Activated T-helper 2 cell treated with anti-CD3 and anti-CD28 coated beads, Interferon-gamma antibody, Interleukin-2, Interleukin-4, amounts not matched to agents 10 μg/mL and 5 μg/mL and 100 μg/mL, durations not matched to agents 14 hours and 24 hours and 36 hours (primary cell): ENCODE measurements at places on chromosomes 6 and 20.

DNA sequence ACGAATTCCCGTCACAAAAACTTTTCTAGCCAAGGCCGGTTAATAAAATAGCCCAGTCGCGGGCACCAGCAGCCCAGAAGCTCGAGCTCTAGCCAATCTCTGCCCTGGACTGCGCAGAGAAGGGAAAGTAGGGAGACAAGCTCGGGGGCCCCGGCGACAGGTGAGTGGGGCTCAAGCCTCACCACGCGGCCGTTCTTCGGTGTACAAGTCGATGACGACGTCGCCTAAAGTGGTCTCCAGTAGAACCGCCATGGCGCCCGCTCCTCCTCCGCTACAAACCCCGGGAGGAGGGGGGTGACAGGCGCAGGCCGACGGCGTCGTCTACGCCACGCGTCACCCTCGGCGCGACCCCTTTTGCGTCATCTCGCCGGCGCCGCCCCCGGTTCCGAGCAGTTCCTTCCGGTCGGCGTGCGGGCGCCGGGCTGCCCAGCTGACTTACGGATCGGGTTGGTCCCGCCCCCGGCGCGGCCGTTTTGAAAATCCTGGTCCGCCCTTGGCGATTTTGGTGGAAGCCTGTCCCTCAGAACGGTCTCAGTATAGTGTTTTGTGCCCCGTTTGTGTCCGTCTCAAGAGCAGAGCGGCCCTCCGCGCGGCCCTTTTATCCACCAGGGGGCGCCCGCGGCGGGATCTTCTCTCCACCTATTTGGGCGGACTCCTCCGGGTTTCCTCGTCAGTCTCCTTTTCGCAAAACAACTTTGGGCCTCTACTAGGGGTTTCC, at the start of gene PPIL4:
Gene PPIL4, minus strand, starts transcription at position 290 of the 718 bp plus-strand sequence. Its CDS starts 38 bp downstream, at position 252.
- DNase-seq = peak; percentile 95

DNA sequence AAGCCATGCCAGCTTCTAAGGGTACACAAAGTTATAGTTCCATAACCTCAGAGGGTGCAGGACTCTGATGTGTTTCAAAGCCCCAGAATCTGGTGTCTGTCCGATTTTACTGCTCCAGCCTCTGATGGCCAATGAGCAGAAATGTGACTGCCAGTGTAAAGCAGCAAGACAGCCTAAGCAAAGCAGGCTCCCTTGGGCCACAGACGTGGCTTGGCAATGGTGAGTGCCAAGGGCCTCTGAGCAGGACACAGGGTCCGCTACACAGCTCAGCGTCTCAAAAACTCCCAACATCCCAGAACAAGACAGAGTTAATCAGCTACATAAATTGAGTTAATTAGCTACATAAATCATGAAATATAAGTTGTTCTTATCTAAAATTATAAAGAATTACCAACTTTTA, 69.2 kb downstream of the PCSK2 start:
- DNase-seq = no peak

DNA sequence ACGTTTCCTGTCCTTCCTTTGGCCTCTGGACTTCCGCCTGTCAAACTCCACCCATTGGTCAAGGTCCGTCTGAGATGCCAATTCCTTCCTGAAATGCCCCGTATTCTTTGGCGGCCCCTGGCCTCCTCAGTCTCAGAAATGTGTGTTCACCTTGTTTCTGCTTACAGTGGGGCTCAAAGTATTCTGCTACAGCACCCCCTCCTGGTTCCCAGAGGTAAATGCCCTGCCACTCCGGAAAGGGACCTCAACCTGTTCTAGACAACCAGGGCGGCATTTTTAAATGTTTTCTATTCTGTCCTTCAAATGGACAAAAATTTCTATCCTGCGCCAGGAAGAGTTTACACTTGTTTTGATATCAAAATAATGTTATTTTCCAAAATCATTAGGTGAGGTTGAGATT, 12.1 kb upstream of the PAX1 start:
- DNase-seq = no peak

DNA sequence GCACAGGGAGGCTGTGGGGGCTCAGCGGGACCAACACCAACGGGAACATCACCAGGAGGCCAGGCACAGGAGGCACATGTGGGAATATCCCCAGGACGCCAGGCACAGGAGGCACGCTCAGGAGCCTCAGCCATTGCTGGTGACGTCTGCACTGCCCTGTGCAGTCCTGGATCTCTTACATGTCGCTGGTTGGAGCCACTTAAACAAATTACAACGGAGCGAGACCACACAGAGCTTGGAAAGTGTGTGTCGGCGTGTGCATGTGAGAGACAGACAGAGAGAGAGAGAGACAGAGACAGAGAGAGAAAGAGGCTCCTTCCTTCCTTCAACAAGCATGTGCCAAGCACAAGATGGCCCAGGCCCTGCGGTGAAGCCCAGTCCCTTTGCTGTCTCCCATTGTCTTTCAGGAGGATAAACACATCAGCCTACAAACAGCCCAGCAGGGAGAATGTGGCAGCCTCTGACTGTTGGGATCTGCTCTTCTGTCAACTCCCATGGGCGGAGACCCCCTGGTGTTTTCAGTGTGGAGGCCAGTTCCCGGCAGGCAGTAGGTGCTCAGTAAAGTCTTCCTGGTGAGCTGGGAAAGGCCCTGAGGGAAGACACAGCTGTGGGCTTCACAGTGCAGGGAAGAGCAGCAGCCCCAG, 112.7 kb upstream of the THBS2 start:
- DNase-seq = no peak

GRCh38 chr6:159908979-159909378, 18.2 kb downstream of the MAS1 start:
- DNase-seq = no peak

GRCh38 chr20:32241807-32242206, 34.1 kb downstream of the POFUT1 start:
- no peak for DNase-seq

GRCh38 chr6:21451546-21452013, 142.0 kb upstream of the SOX4 start:
- no peak for DNase-seq

DNA sequence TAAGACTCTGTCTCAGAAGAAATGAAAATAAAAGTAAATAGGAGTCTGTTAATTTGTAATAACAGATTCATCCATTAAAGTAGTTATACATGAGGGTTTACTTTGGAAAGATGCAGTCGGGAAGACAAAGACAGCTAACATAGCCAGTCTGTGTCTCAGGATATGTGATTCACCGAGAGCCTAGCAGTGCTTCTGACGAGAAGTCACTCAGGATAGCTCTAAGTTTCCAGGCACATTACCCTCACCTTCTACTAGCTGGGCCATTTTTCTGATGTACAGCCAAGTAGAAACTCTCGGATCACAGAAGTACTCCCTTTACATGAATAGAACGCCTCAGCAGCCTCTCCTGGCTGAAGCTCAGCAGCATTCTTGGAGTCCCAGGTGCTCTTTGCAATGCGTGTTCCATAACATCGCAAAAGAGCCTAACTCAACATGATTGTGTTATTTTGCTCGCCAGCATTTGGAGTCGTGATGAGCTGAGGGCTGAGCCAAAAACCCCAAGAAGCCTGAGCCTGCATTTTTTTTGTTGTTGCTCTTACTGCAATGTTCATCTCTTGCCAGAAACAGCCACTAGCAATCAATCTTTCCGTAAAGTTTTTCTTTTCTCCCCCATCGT, 22.4 kb upstream of the TASP1 start:
- no peak for DNase-seq

DNA sequence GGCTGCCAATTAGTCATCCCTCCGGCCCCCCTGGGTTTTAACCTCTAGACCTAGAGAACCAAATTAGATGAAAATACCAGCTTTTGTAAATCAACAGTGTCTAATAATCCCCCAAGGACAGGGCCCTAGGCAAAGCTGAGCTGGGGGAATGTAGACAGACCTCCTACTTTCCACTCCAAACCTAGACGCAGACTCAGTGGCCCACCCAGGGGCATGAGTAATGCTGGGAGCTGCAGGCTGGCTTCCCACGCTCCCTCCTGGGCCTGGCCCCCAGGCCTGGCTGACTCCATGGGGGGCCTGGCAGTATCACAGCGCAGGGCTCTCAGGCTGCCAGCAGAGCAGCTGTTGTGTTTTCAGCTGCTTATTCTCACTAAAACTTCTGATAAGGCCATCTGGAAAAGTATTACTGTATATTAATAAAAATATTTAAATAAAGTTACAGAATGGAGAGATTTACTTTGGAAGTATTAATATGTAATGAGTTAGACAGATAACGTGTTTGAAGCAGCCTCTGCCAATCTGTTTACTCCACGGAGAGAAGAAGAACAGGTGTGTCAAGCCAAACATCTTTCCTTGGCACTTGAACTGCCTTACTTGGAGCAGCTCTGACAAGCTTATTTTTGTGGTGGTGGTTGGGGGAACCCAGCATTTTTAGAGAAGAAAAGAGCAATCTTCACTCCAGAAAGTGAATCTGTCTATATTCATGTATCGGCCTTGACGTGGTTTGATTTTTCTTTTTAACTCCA, 144.0 kb upstream of the AGPAT4 start:
- DNase-seq = no peak

DNA sequence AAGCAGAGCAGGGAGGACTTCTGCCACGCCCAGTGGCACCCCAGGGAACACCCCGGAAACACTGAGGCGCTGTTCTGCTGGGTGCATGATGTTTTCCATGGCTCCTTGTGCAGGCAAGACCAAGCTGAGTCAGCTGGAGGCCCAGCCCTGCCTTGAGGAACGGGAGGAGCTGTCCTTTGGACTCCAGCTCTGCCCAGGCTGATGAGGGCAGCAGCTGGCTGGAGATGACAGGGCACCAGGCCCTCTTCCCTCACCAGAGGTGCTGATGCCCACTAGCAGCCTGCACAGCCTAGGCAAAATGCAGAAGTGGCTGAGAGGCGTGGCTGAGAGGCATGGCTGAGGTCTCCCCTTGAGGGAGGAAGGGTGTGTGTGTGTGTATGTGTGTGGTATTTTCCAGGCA, 2.4 kb downstream of the C6orf132 start:
- no peak for DNase-seq

DNA sequence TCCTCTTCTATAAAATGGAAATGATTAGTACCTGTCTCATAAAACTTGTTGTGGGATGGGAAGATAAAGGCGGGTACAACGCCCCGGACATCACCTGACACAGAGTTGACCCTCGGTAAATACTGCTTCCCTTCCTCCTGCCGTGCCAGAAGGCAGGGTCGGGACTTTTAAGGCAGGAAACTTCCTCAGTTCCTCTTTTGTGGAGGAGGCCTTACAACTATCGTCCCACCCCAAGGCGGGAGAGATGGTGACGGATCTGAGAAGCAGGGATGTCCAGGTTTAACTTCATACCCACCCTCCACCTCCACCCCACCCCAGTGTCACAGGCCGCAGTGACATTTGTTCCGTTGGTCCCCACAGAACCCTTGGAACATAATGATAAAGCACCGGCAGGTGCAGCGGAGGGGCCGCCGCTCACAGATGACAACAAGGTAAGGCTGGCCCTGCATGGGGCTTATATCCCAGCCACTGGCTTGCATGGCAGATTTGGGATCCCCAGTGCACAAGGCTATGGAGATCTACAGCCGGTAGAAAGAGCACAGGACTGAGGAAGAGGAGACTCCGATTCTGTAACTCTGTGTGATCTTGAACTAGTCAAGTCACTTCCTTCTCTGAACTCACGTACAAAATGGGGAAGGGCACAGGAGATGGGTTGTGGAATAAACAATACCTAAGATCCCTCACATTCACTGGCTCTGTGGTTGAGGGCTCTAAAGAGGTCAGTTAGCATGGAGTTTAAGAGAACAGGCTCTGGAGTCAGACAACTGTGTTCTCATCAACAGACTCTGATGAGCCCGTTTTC, 764 bp downstream of the DNTTIP1 start:
- no peak for DNase-seq
